AG08396 (cell line): ENCODE measurements at places on chromosomes 2 and 18.

DNA sequence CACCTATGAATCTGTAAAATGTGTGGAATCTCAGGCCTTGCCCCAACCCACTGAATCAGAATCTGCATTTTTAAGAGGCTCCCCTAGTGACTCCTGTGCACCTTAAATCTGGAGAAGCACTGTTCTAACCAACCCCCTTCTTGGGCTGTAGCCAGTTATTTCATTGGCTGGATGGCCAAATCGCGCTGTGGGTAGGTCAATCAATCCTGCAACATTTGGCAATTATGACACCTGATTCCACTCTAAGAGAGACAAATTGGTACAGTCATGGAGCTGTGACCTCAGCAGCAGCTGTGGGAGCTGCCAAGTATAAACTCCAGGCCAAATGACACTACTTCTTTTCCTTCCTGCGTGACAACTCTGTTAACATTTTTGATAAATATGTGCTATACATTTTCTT is 208.7 kb downstream of the CLIP4 start:
- DNase-seq = peak; percentile 13

- DNase-seq = peak; percentile 83
These were observed 109.0 kb upstream of the SLC35G4 start for GRCh38 chr18:11500153-11501122.

- peak; percentile 43 for DNase-seq
These were observed 34.9 kb downstream of the C18orf54 start for GRCh38 chr18:54392543-54393023.

DNA sequence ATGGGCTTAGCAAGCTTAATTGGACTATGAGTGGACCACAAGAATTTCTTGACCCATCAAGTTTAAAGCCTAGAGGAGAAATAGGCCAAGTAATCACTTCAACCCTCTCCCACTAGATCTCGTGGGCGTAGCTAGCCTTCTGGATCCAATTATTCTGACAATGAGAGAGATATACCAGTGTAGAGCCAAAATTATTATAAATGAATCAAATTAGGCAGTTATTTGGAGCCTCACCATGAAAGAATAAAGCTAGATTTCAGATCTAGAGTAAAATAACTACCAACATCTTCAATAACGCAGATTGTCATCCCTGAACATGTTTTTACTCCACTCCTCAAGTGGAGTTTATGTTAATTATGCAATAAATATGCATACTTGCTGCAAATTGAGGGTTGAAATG is 143.9 kb upstream of the CDH20 start:
- DNase-seq = no peak

GRCh38 chr2:10889651-10890215 is 22.0 kb upstream of the KCNF1 start:
- no peak for DNase-seq

GRCh38 chr18:48955830-48956261 is 5.1 kb upstream of the SMAD7 start:
- peak; percentile 82 for DNase-seq

DNA sequence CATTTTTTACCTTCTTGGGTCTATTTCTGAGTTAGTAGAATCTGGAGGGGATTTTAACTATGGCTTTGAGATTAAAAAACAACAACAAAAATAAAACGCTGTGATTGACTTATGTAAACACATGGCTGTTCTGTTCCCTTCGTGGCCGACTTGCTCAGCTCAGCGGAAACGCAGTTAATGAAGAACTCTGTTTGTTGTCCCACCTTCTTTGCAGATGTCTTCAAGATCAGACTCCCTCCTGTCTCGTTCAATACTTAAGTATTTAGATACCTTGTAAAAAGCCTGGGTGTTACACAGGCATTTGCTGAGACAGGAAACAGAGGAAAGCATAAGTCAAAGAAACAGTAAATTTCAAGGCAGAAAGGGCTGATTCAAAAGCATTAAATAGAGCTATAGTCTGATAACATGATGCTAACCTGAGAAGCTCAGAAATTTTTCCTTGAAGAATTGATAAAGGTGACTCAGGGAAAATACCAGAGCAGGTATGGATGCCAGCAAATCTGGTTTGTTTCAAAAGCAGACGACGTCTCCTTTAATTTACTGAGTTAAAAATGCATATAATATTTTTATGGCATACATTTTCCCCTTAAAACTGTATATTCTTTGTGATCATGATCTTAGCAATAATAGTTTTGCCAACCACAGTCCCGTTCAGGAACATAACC is 21.7 kb upstream of the POLI start:
- DNase-seq = no peak

- DNase-seq = no peak
These were observed 57.1 kb downstream of the PDK1 start for GRCh38 chr2:172613040-172613439.

DNA sequence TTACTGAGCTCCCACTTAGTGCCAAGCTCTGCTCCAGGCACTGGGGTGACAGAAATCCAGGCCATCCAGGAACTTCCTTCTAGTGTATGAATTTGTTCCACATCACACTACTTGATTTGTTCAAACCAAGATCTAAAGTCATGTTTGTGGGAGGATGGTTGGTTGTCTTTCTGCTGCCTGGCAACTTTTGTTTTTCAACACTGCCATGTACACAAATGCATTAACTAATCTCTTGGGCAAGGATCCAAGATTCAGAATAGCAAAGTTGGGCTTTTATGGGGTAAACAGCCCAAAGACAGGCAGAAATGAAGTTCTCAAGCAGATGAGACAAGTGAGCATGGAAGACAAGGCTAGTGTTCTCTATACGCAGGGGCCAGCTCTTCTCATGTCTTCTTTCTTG is 53.4 kb upstream of the PROKR1 start:
- DNase-seq = no peak

GRCh38 chr2:20433249-20433648 is 13.6 kb upstream of the RHOB start:
- DNase-seq = no peak

DNA sequence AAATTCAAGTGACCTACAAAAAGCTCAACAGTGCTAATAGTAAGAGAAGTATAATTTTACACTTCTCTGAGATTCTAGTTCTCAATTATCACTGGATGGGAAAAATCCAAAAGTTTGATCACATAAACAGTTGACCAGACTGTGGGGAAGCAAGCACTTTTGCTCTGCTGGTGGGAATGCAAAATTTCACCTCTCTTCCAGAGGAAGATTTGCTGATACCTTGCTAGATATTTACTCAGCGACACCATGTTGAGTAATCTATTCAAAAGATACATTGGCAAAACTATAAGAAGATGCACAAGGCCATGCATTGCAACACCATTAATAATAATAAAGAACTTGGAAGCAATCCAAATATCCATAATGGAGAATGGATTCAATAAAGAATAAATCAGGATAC is 204.4 kb downstream of the MREG start:
- no peak for DNase-seq

- no peak for DNase-seq
These were observed 78.9 kb downstream of the ITGB1BP1 start for GRCh38 chr2:9344434-9344833.

GRCh38 chr2:192901446-192901845 is 706.7 kb upstream of the TMEFF2 start:
- no peak for DNase-seq

DNA sequence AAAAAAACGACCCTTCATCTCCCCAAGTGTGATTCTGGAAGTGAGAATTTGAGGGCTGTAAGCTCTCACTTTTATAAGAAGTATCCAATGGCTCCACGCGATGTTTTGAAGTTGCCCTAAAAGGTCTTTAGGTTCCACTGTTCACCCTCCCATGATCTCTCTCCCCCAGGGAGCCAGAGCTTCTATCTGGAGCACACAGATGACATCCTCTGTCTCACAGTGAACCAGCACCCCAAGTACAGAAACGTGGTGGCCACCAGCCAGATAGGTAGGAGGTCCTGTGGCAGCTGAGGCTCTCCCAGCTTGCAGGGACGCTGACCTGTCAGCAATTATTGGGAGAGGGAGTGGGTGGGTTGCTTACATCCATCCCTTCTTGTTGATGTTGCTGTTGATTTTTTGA is 97.8 kb downstream of the RTN4 start:
- no peak for DNase-seq

GRCh38 chr2:135004005-135004746 is 43.1 kb downstream of the MAP3K19 start:
- DNase-seq = peak; percentile 86

- DNase-seq = no peak
These were observed 40.9 kb downstream of the HS1BP3 start for GRCh38 chr2:20609995-20610357.

DNA sequence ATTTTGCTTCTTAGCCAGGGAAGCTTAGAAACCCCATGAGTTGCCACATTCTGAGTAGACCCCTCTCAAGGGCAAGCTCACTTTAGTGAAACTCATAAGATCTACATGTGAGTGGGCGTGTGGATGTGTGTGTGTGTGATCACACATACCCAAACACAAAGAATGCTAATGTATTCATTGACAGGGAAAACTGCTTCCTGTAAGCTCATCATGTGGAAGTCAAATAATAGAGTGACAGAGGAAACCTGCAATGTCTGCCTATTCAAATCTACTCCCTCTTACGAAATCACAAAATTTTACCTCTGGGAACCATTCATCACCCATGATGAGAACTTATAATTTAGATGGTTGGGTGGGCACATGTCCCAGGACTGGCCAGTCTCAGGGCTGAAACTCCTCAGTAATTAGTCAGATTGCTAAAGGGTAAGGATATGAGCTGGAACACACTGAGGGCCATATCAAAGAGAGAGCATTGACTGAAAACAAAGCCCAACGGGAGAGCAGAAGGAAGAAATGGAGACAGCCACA is 94.5 kb upstream of the CCDC150 start:
- no peak for DNase-seq

GRCh38 chr2:5720426-5720825 is 28.2 kb downstream of the SOX11 start:
- DNase-seq = peak; percentile 32

DNA sequence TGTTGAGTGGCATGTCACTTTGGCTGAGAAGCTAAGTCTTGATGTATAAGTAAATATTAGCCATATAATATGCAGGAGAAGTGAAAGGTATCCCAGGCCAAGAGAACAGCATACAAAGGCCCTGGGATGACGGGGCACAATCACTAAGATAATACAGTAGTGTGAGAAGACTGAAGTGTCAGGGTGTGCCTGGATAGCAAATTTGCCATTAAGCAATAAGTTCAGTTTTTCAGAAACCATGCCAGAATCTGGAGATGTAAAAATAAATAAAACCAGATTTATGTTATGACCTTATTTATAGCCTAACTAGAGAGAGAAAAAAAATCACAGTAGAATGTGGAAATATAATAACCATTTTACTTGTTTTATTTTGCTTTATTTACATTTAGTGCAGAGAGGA is 1858.7 kb upstream of the CELF4 start:
- DNase-seq = no peak

DNA sequence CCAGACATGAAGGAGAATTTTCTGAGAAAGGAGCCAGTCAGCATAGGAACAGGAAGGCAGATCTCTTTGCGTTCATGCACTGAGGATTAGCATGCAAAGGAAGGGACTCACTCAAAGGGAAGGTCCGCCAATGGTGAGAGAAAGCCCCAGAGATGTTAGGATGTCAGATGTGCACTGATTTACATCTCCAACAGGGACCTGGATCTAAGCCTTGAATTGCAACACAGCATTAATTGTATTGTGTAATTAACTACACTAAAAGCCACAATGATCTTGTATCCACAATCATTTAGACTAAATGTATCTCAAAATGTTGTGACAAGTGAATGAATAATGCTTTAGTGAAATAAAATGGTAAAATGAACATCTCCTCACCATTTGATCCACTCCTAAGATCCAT is 4.2 kb downstream of the SERPINB5 start:
- no peak for DNase-seq

GRCh38 chr2:140696449-140696848 is 1434.4 kb downstream of the LRP1B start:
- no peak for DNase-seq

DNA sequence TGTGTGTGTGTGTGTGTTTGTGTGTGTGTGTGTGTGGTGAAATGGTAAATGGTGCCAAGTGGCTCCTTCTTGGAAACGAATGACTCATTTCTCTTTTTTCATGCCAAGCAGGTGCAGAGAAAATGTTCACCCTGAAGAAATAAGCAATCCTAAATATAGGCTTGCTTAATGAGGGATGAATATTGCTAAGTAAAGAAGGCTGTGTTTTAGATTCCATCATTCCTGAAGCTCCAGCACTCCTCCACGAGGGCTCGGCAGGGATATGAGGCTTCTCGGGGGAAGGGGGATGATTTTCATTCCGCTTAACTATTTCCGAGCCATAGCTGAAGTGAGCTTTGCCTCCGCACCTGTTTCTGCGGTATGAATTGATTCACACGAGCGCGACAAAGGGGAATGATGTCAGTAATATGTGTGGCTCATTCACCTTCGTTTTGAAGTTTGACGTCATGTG is 72.9 kb downstream of the TSN start:
- no peak for DNase-seq

- DNase-seq = no peak
These were observed 140.4 kb downstream of the MTX2 start for GRCh38 chr2:176409671-176410070.

DNA sequence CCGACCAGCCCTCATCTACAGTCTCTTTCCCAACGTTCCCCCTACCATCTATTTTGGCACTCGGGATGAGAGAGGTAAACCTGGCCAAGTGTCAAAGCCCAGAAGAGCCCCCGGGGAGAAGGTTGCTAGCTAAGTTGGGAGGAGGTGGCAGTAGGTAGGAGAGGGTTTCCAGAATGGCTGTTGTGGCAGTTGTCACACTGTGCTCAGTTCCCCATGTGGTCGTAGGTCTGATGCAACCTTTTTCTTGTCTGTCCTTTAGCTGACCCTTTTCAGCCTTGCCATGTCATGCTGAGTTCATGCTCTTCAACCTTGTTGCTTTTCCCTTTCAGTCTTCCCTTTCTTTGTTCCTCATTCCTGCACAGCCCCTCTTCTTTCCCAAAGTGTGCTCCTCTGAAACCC is 34.5 kb downstream of the TTLL4 start:
- DNase-seq = no peak
